ENCODE measurements at places on chromosomes 7 and 10.

- DNase-seq = no peak
Observed at GRCh38 chr10:26274391-26274790, 57.8 kb downstream of the GAD2 start.

- DNase-seq = no peak
Observed at GRCh38 chr7:45325378-45325777, 167.8 kb downstream of the RAMP3 start.

- no peak for DNase-seq
Observed at GRCh38 chr10:79084972-79085597, 16.3 kb downstream of the ZMIZ1 start.

DNA sequence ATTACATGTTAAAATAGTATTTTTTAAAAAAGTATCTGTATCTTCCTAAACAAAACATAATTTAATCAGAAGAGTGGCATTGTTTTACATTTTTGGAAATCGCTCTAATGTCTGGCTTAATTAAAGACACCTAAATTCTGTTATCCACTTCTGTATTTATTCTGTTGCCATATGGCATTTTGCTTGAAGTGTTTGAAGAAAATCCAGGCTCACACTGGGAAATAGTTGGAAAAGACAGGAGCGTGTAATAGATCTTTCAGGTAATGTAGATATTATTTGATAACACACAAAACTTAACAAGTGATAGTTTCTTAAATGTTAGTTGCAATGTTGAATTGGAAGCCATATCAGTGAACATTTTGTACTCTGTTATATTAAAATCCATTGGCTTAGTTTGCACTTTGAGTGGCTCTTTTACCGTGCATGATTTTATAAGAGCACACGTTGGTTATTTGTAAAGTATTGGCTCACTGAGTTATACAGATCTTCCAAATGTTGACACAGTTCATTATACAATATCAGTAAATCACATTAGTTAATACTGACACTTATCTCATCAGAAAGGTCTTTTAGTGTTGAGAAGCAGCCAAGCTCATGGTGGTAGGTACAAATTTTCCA is 128.4 kb upstream of the NPVF start:
- DNase-seq = no peak

- no peak for DNase-seq
Observed at GRCh38 chr7:124777268-124777667, 11.7 kb upstream of the GPR37 start.

DNA sequence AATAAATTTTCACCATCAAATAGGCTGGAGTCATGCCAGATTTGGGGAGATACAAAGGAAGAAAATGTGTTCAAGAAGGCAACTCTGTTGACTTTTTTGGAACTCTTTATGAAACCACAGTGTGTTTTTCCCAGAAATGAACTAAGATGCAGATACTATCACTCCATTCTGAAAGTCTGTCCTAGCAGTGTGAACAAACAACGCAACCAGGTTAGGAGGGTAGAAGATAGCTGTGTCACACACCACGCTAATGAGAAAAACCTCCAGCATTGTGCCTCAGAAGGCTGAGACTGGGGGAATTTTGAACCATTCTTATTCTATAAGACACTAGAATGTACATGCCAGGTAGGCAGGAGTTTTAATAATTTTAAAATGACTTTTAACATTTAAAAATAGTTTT is 15.9 kb upstream of the ATP6V0A4 start:
- no peak for DNase-seq

DNA sequence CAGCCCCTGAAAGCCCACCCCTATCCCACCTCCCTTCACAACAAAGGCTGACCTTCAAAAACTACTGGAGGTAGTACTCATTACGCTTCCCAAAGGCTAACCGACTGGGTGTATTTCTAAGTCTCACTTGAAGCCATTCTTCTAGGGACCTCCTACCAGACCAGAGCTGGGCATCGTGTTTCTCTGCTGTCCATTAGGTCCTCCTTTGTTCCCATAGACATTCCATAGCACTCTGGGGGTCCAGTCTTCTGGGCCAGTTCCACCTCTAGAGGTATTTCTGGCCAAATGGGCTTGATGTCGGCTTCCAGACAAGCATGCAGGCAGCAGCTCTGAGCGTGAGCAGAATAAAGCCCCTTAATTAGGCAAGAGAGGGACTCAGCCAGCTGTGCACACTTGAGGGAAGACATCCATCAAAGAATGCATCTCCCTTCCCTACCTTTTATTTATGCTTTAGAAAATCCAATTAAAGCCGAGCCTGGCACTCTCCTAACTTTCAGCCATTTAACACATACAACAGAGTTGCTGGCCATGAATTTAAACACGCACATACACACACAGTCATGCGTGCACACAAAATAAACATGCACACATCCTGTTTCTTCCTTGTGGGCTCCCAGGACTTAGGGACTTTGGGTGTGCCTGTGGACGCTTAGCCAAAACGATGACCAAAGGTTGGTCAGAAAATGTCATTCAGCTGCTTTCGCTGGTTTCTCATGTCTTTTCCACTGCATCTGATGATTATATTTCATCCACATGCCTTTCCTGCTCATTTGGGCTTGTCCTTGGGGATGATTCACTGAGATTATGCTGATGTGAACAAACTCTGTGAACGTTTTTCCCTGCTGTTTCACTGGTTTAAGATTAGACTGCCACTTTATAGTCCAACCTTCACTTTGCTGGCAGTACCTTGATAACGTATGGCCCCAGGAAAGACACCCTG is 362.0 kb upstream of the NFE2L3 start:
- DNase-seq = no peak

GRCh38 chr7:22563032-22563501 is 63.1 kb upstream of the STEAP1B start:
- no peak for DNase-seq

All from H7 (cell line).